ENCODE measurements at places on chromosomes 7 and 10.

GRCh38 chr10:113322843-113323242 lies 230.0 kb upstream of the HABP2 start:
- peak; percentile 68 for DNase-seq

GRCh38 chr7:132381742-132382472 lies 194.4 kb downstream of the PLXNA4 start:
- no peak for DNase-seq

DNA sequence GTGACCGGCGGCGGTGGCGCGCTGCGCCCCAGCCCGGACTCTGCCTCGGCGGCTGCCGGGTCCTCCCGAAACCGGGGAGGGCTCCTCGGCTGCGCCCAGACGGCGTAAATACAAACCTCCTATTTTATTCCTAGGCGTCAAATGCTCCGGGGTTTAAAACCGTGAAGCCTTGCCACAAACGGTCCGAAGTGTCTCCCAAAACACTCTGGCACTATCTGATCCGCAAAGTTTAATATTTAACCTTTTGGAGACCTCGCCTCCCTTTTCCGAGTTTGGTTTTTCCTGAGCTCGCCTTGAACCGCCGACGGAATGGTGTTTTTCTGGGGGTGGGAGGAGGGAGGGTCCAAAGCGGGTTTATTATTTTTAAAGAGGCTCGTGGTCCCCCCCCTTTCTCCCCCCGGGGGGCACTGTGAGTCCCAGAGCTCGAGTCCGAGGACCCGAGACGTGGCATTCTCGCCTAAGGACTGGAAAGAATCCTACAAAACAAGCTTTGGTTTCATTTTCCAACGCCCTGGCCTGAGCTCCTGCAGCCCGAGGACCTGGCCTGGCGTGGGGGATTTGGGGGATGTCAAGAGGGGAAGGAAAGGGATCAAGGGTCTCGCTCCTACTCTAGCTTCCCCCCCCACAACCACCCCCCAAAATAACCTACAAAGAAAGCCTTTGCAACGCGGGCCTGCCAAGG lies 1.8 kb downstream of the TNRC18 start:
- DNase-seq = peak; percentile 81

- no peak for DNase-seq
Observed at GRCh38 chr10:9219860-9220259, 1165.4 kb downstream of the GATA3 start.

DNA sequence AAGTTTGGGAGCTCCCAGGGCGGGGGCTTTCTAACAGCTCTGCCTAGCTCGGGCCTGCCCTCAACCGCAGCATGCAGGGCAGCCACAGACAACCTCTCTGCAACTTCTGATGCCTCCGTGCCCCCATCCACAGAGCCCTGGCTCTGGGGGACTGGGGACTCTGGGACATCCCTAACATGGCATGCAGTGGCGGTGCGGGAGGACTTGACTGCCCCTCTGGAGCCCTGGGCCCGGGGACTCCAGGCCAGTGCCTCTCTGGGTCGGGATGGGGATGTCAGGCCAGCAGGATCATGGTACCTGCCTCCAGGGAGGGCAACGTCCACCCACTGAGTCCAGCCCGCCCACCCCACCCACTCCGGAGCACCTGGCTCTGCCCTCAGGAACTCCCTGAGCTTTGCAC lies 520 bp upstream of the AQP1 start:
- DNase-seq = no peak

- no peak for DNase-seq
Observed at GRCh38 chr10:133162178-133162909, 2.3 kb downstream of the KNDC1 start.

- DNase-seq = no peak
Observed at GRCh38 chr10:32155075-32155516, 98.9 kb upstream of the KIF5B start.

- DNase-seq = no peak
Observed at GRCh38 chr7:51590746-51591145, 274.1 kb upstream of the COBL start.

GRCh38 chr10:15124190-15124589 lies 27.0 kb downstream of the RPP38 start:
- no peak for DNase-seq

DNA sequence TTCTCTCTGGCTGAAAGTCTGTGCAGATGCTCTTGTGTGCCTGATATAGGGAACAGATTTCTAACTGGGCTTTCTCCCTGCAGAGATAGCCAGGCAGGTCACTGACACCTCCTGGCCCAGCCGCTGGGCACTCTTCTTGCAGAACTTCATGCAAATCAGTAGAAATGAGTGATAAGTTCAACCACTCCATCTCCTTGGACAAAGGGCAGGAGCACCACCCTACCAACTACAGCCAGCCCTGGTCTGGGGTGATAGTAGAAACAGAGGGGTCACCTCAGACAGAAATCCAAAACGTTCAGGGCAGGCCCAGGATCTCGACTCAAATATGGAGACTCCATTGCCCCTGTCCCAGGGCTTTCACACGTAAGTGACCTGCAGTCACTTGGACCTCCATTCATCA lies 917.8 kb upstream of the ZNF722 start:
- DNase-seq = no peak

DNA sequence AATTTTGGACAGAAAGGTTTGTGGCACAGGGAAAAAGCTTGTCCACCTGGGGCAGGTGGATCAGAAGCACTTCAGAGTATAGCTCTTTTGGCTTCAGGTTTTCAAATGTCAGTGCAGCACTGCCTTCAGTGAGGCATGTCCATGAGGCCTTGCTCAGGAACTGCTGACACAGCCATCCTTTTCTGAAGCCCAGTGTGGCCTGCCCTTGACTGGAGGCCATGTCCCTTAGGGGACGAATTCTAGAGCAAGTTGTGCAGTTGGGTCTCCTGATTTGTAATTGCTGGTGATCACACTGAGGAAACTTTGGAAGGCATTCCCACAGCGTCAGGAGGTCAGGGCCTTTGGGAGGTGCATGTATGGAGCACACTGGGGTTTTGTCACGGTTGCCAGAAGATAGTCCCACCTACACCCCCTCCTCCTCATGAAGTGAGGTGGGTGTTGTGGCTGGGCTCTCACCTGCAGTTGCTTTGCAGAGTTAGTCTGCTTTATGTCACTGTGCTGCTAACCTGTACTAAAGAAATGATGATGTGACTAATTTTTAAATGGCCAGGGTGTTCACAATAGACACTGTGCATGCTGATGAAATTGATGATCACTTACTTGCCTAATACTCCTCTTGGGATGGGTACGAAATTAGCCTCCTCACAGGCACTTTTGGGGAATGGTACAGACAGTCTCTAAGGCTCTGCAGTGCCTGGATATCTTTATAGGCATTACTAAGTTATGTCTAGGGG lies 41.7 kb downstream of the OGDH start:
- DNase-seq = no peak

- DNase-seq = peak; percentile 14
Observed at GRCh38 chr10:45238896-45239295, 76.5 kb downstream of the OR13A1 start.

- DNase-seq = no peak
Observed at GRCh38 chr10:130666215-130666614, 530.0 kb downstream of the GLRX3 start.

GRCh38 chr10:13393640-13394039 lies 45.5 kb upstream of the SEPHS1 start:
- no peak for DNase-seq

DNA sequence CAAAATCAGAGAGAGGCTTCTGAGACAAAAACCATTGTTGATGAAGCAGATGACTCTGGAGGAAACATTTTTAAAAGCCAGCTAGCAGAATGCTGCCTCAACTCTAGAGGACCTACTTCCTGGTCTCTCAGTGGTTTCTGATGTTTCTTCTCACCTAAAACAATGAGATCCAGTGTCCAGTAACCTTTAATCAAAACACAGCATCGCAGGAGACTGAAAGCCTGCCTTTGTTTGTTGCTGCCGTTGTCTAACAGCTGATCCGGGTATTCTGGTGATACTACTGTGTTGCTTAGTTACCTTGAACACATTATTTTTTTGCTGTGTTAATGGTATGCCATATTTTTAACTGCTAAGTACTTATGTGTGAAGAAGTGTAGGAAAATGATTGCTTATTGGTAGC lies 70.9 kb downstream of the WIPF3 start:
- no peak for DNase-seq
